ENCODE measurements at places on chromosomes 7 and 10.

GRCh38 chr10:60913071-60913470, 30.9 kb downstream of the RHOBTB1 start:
- no peak for DNase-seq

GRCh38 chr10:6738112-6738768, 158.2 kb upstream of the PRKCQ start:
- no peak for DNase-seq

DNA sequence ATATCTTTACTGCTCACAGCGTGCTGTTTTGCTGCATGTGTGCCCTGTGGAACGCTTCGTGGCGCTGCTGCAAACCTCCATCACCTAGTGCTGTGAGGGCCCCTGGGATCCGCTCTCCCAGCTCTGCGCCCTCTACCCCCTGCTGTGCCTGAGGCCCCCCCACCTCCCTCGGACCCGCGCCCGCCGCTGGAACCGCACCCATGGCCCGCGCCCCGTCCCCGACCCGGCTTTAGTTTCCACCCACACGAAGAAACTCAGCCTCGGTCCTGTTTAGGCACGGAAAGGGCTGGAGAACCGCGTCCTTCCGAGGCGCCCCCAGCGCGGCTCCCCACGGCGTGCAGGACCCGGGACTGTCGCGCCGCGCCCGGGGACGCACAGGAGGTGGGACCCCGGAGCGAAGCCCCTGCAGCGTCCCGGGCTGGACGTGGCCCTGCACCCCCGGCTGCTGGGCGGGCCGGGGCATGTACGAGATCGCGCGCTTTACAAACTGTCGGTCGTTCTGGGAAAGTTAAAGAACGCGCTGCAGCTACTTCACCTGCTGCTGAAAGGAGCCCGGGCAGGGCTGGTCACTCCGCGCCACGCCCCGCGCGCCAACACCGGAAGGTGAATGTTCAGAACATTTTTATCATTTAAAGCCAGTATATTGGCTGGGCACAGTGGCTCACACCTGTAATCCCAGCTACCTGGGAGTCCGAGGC, 54.3 kb downstream of the BMS1 start:
- DNase-seq: no peak

GRCh38 chr10:124517931-124518330, 56.3 kb downstream of the LHPP start:
- DNase-seq: no peak

DNA sequence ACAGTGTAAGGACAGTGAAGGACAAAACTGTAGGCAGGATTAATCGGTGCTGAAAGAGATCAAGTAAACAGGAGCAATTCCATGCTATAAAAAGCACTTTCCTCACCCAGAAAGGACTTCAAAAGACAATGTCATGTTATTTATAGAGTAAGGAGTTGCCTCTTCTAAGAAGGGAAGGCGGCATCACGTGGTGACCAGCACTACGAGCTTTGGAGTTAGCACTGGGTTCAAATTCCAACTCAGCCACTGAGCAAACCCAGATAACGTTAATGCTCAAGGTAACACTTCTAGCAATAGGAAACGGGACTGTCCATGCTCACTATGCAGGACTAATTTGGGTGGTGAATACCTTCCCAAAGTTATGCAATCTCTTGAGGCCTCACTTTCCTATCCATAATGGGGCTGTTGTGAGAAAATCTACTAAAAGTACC, 715 bp upstream of the PANK1 start:
- no peak for DNase-seq
